Stimulated activated CD4-positive, alpha-beta T cell treated with anti-CD3 and anti-CD28 coated beads, Interleukin-1b, Interleukin-23, amount 100 ng/mL, for 48 hours (primary cell): ENCODE measurements at places on chromosomes 7 and 10.

- DNase-seq = no peak
These were observed 4.2 kb downstream of the ITIH5 start for GRCh38 chr10:7662522-7662921.

GRCh38 chr10:114914560-114914959, 23.4 kb upstream of the TRUB1 start:
- no peak for DNase-seq

DNA sequence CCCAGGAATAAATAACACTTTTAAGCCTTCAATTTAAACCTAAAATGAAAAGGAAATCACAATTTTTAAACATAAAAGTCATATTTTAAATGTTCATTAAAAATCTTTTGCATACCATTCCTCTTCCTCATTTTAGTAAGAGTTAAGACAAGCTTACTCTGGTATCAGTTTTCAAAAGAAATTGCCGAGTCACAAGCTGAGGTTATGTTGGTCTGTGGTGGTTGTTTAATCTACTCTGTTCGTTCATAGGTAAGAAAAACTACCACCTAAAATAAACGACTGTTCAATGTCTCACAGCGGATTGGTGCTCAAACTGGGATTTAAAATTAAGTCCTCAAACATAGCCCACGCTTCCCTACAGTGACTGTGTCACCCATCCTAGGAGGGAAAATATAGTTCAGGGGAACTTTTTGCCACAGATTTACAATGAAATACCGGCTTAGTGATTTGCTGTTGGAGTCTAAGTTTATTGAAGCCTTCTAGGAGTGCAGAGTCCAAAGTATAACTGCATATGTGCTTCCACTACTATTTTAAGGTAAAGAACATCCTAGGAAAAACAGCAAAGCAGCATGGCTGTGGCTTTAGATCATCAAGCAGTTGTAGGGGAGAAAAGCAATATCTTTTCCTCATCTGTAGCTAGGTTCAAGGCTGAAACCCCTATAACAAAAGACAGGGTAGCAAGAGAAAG, 61.1 kb downstream of the GNAT3 start:
- no peak for DNase-seq

GRCh38 chr7:37142958-37143357, 305.7 kb downstream of the ELMO1 start:
- no peak for DNase-seq

DNA sequence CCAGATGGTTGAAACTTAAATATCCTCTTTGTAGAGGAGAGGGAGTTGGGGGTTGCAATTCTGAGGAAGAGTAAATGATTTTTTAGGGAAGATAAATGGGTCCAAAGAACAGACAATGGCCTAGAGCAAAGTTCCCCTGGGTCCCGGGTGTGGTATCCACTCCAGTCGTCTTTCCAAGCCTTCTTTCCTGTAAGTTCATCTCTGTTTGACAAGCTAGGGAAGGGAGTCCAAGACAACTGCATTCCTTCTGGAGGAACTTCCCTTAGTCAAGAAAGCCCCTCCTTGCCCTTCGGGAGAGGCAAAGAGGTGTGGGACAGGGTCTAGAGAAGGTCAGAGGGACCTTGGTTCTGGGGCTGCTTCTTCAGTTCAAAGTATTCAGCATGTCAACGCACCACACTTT, 33.4 kb downstream of the C10orf71 start:
- no peak for DNase-seq

GRCh38 chr7:71611986-71612385, 480.0 kb downstream of the GALNT17 start:
- no peak for DNase-seq

DNA sequence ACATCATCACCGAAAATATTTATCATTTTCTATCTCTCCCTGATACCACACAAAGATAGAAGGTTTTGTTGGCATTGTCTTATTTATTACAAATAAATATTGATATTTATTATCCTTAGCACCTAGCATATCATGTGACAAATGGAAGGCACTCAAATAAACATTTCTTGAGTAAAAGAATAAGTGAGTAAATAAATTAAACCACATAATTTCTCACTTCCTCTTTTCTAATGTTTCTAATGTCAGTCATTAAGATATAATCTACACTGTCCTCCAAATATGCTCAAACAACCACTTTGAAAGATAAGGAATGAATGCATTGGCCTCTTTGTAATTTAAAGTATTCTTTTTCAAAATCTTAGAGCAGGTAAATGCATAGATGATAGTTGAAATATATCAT, 1027.8 kb upstream of the LRRTM3 start:
- no peak for DNase-seq

- DNase-seq = no peak
These were observed 2.7 kb downstream of the IGFBP1 start for GRCh38 chr7:45890902-45891461.

GRCh38 chr7:33721895-33722294, 183.4 kb upstream of the BMPER start:
- no peak for DNase-seq

GRCh38 chr7:131285556-131285955, 42.1 kb upstream of the MKLN1 start:
- DNase-seq = no peak

DNA sequence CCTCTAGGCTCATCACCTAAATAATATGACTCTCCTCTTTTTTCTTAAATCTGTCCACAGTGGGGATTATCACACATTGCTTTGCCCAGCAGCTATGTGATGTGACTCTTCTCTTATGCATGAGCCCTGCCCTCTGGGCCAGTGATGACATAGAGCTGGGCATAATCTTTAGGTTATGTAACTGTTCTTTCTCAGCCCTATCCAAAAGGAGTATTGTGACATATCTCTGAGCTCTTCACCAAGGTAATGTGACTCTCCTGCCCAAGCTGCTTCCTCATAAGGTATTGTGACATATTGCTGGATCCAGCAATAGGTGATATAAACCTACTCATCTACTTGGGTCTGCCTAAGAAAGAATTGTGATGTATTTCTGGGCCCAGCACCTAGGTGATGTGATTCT, 37.7 kb upstream of the ZNF107 start:
- no peak for DNase-seq

GRCh38 chr10:14606633-14607032, 168.1 kb downstream of the FAM107B start:
- no peak for DNase-seq

DNA sequence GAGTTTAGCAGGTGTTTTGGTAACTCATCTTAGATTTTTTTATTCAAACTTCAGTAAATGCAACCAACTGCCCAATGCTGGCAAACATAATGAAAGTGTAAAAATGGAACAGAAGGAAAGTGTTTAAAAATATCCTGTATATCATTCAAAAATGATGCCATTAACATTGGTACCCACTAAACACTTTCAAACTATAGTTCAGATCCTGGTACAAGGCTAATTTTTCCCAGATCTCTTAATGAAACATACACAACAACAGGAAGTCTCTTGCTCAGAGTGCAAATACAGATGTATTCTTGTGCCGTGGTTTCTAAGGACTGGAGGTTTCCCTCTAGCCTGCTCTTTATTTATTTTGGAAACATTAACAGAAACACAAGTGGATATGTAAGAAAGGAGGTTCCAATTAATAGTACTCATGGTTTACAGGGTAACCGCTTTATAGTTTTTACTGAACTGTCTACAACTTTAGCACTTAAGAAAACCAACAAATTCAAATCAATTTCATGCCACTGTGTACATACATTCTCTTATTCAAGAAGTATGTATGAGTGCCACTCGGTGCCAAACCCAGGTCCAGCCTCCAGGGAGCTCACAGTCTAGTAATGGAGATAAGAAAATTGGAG, 176.0 kb upstream of the AKR1E2 start:
- no peak for DNase-seq

DNA sequence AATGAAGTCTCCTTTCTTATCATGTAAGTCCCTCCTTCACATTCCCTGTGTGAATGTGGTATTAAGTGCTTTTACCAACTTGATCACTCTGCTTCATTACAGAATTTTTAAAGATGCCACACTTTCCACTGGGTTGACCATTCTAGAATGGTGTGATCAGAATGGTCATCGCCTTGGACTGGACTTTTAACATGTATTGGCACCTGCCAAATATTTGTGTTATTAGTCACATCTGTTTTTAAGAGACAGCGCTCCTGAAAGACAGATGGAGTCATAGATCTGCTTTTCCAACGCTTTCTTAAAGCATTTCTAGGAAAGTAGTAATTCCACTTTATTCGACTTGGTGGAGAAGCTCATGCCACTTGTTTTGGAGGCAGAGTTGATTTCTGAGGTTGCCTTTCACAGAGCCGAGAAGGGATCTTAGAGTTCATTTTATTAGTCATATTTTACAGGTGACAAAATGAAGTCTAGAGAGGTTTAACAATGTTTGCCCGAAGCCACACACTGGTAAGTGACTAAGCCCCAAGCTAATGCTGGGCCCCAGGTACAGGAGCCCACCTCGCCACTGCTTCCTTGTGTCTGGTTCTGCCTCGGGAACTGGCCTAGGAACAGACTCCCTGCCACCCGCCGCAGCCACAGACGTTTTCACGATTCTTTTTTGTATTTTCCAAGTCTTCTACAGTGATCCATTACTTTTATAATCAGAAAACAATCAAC, 10.4 kb upstream of the BAMBI start:
- DNase-seq = no peak

DNA sequence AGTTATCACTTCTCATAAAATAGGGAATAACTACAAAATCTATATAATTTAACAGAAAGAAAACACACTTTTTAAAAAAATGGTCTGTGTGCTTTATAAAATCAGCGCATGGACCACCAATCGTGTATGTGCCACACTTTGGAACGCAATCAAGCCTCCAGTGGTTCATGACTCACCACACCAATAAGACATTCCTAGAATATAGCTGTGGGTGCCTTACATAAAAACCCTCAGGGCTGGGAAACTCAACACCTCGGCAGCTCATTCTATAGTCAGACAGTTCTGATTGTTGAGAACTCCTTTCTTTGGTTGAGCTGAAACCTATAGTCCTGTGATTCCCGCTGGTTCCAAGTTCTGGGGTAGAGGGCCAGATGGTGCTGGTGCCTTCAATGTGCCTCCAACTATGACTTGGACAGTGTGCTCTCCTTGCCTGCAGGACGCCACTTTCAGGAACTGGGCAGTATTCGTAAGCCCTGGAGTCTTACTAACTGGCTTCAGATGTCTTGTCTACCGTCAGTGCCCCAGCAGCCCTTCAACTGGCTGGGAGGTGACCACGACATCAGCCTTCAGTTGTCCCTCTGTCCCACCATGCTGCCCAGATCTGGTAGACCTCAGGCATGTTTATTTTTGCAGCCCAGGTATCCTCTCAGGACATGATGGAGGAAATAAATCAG, 135.7 kb upstream of the GDF10 start:
- DNase-seq = no peak

DNA sequence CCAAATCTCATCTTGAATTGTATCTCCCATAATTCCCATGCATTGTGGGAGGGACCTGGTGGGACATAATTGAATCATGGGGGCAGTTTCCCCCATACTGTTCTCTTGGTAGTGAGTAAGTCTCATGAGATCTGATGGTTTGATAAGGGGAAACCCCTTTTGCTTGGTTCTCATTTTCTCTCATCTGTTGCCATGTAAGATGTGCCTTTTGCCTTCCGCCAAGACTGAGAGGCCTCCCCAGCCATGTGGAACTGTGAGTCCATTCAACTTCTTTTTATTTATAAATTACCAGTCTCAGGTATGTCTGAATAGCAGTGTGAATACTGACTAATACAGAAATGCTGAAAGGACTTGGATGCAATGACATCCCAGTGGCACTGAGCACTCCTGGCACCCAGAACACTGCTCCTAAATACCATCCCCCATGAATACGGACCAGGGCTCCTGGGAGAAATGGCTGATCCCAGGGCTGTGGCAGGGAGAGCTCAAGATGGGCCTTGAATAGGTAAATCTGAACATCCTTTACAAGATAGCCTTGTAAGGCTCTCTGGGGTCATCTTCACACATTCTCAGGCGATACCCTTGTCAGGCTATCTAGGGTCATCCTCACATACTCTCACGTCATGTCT, 19.4 kb downstream of the ZFAND2A start:
- no peak for DNase-seq

GRCh38 chr7:191981-192649, at the start of gene FAM20C:
Gene FAM20C (plus strand): TSS chr7:192571. CDS start chr7:193200, 629 bp downstream.
- DNase-seq = peak; percentile 28

GRCh38 chr7:27899601-27900000, 159.6 kb downstream of the TAX1BP1 start:
- DNase-seq = peak; percentile 30

DNA sequence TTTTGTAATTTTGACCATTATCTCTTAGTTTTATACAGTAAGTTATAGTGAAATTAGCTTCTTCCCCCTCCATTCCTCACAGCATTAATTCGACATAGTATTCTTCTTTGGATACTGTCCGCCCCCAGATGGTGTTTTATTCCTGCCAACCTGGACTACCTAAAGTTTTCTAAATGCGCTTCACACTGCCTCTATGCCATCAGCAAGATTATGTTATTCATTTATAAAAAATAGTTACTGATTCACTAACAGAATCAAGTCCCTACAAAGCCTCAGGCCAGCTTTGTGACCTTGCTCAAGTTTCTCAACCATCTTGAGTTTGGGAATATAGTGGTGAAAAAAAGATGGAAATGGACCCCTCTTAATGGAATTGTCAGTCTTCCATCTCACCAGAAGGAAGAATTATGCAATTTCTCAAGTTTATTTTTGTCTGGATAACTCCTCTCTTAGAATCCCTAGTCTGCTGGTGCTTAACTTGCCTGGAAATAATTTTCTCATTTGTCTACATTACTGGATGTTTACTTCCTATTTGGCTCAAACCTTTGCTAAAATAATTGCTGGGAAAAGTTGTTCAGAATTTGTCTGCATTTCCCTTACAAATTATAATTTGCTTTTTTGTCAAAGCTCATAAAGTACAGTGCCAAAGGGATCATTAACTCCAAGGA, 16.7 kb upstream of the FGL2 start:
- no peak for DNase-seq

GRCh38 chr10:102633287-102633686, 11.0 kb upstream of the TRIM8 start:
- peak; percentile 56 for DNase-seq

DNA sequence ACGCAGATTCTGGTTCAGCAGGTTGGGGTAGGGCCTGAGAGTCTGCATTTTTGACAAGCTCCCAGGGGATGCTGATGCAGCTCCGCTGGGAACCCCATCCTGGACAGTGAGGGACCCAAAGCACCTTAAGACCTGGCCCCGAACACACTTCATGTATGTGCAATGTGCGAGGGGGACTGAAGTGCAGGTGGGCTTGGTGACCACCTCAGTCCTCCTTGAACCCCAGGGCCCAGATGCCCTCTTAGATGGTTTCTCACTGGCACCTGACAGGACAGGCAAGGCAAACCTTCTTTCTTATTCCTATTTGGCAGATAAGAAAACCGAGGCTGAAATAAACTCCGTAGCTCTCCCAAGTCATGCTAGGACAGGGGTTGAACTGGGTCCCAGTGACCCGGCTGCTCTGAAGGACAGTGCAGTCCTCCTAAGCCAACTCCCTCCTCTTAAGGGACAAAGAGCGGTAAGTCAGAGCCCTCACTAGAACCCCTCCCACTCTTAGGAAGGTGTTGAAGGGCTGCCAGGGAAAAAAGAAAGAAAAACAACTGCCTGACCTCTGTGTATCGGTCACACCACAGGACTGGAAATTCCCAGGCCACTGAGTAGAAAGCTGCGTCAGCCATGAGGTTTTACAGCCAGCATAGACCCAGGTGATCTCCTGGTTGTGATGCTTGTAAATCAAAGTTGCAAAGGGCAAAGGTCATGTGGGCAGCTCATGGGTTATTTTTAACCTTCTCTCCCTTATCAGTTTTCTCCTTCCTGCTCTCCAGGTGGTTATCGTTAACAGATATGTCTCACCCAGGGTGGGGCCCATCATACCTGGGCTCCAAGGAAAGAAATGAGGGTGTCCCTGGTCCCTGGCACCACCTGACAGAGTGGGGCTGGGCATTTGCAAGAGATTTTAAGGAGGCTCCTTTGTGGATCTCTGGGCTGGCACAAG, 90.9 kb upstream of the SMNDC1 start:
- peak; percentile 53 for DNase-seq

- DNase-seq = no peak
These were observed 102.2 kb upstream of the GPR26 start for GRCh38 chr10:123563994-123564393.
